Foreskin keratinocyte (primary cell): ENCODE measurements at places on chromosomes 3 and 15.

- no peak for DNase-seq
Observed at GRCh38 chr3:150936693-150937092, 31.5 kb upstream of the MINDY4B start.

- peak; percentile 72 for DNase-seq
Observed at GRCh38 chr15:67148196-67148701, 82.8 kb downstream of the SMAD3 start.

DNA sequence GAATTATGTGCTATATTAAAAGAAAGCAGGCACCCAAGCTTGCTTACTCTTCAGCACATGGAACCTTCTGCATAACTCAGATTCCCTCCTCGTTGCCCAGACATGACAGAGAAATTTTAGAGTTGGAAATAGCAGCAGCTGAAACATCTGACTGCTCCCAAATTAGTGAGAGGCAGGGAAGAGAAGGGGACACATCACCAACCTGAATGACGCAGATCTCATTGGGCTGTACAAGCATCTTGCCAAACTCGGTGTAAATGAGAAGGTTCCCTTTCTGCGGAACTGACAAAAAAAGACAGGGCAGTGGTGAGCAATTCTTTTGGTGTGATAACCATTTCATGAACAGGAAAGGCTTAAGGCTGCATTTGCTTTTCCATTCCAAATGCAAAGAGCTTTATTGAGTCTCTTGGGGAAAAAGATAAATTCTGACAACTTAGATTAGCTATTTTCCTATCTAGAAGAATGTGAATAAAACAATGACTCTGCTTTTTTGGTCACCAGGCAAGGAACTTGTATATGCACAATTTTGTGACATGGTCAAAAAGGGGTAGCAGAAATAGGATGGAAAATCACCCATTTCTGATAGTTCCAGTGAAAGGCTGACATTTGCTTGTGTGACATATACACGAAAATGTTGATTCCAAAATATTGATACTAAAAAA is 35.1 kb downstream of the HGD start:
- DNase-seq: no peak

DNA sequence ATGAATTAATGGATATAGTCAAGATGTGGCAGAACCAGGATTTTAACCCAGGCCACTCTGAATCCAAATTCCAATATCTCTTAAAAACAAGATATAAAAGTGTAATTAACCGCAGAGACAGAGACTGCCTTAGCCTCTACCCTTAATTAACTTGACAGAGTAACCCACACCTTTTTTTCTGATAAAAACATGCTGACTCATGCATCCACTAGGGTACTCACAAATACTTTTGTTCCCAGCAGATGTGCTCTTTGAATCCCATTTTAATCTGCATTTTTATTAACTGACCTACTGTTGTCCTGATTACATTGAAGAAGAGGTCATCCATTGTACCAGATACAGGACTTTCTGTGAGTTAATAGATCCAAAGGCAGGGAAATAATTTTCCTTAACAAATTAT is 278.3 kb downstream of the CHL1 start:
- DNase-seq: no peak

- DNase-seq: no peak
Observed at GRCh38 chr3:12187448-12188327, 29.0 kb upstream of the TIMP4 start.

DNA sequence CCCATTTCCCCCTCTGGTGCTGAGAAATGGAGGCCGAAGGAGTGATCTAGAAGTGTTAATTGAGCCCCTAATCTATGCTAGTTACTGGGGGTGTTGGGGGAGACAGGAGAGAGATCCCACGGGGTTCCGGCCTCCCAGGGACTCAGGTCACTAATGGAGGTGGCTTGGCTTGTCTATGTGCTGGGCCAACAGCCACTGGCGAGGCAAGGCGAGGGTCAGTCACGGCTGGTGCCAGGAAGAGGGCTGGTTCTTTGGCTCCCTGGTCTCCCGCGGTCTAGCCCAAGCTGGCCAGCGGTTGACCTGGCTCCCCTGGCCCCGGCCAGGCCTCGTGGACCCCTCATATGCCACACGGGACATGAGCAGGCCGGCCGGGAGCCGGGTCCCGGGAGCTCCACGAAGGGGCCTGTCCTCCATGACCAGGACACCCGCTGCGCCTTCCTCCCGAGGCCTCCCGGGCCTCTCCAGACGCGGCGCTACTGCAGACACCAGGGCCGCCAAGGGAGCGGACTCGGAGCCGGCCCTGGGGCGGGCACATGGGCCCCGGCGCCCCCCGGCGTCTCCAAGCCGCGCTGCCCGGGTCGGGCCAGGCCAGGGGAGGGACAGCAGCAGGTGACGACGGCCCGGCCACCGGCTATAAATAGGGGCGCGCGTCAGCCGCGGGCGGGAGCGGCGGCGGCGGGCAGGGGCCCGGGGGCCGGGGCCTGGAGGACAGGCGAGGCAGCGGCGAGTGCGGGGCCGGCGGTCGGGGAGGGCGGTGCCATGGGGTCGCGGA is at the start of gene ALPK3:
Gene ALPK3, plus strand, starts transcription at position 663 of the 772 bp plus-strand sequence. Its CDS starts 97 bp downstream, at position 760.
- DNase-seq: no peak

DNA sequence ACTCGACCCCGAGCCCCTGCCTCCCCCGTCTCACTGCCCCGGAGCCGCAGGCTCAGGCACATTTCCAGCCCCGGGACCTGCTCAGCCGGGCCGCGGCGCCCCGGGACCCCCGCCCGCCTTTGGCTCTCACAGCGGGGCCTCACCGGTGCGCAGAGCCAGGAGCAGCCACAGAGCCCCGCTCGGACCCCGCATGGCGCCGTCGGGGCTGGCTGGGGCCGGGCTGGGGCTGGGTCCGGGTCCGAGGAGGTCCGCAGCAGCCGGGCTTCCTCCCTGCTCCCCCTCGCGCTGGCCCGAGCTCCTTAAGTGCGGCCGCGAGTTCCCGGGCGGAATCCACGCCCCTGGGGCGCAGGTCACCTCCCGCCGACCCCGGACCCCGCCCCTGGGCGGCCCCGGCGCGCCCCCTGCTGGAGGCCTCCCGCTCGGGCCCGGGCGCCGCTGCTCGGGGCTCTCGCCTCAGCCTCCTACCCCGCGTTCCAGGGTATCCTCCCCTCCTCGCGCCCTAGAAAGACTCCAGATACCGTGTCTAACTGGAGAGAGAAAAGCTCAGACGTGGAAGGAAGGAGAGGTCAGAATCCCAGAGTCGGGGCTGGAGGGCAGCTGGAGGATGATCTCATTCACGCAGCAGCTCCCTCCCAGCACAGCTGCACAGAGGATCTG is at the start of gene MELTF:
Gene MELTF, minus strand, starts transcription at position 307 of the 657 bp plus-strand sequence. Its CDS starts 115 bp downstream, at position 192.
- peak; percentile 41 for DNase-seq

GRCh38 chr3:16318176-16318575 is 53.2 kb downstream of the OXNAD1 start:
- no peak for DNase-seq

DNA sequence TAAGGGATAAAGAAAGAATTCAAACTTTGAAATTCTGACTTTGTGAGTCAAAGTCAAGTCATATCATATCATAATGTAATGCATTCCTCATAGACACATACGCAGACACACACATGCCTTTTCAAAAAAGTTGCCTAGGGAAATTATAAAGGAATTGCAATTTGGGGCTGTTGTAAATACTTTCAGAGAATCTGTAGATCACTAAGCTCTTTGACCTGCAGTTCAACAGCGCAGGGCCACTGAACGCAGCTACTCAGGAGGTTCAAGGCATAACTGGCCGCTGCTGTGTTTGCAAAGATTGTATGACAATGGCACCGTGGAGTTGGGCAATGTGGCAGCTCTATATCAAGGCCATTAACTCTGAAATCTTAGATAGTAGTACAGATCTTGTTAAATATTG is 188.4 kb upstream of the THRB start:
- no peak for DNase-seq

DNA sequence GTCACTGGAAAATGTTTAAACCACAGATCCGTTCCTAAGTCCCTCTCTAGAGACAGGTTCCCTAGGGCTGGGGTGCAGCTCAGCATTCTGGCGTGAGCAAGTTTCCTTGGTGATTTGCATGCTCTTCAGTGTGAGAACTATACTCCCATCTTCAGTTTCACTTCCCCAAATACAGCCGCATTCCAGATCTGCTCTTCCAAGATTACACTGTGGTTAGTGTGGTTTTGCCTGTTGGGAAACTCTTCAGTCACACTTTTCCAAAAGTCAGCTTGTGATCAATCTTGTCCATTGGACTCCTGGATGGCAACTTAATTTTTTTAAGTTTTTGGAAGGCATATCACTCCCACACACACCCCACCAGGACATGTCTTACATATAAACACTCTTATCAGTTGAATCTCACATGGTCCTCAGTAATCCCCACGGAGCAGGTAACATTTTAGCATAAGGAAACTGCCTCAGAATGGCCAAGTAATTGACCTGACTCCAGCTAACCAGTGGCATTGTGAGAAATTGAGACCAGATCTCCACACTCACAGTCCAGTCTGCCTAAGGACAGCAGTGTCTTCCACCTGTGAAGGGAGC is 33.5 kb upstream of the PTPN23 start:
- no peak for DNase-seq

GRCh38 chr3:132242790-132243189 is 74.4 kb upstream of the ACP3 start:
- no peak for DNase-seq

- DNase-seq: peak; percentile 85
Observed at GRCh38 chr15:60390871-60391501, 6.8 kb downstream of the ANXA2 start.

DNA sequence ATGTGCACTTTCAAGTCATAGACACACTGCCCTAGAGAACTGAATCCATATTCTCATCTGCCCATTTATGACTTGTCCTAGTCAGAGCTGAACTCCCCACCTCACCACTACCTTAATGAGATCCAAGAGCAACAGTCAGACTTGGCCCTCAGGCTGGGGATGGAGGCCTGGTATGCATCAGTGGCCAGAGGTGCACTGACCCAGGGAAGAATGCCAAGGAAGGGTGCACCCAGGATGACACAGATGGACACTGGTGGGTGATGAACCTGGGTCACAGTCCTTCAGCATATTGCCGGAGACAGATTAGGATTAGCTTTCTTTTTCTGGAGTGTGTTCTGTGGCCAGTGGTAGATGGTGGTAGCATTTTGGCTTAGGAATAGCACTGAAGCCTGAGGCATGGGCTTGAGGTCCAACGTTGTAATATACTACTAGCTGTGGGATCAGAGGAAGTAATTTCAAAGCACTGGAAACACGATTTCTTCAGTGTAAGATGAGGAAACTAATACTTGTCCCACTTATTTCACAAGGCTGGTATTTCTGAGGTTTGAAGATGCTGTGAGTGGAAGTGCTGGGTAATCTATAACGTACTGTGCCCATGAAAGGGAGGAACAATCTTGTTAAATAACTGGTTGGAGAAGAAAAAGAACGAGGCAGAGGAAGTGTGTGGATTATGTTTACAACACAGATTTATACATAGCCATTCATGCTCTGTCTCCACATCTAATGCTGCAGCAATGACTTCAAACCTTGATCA is 265.0 kb downstream of the THRB start:
- DNase-seq: no peak

DNA sequence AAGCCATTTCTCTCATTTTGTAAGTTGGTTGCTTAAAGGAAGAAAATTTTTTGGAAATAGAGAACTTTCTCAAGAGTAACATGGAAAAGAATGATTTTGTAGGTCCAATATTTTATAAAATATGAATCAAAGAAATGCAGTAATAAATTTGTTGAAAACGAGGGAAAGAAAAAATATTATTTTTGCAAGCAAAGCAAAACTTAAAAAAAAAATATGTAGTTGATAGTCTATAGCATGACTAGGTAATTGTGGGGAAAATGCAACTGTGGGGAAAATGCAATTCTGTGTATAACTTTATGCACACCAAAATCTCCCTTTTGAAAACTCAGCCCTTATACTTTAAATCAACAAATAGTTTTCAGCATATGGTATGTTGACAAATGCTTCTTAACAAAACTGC is 604.0 kb upstream of the AGTR1 start:
- DNase-seq: no peak

DNA sequence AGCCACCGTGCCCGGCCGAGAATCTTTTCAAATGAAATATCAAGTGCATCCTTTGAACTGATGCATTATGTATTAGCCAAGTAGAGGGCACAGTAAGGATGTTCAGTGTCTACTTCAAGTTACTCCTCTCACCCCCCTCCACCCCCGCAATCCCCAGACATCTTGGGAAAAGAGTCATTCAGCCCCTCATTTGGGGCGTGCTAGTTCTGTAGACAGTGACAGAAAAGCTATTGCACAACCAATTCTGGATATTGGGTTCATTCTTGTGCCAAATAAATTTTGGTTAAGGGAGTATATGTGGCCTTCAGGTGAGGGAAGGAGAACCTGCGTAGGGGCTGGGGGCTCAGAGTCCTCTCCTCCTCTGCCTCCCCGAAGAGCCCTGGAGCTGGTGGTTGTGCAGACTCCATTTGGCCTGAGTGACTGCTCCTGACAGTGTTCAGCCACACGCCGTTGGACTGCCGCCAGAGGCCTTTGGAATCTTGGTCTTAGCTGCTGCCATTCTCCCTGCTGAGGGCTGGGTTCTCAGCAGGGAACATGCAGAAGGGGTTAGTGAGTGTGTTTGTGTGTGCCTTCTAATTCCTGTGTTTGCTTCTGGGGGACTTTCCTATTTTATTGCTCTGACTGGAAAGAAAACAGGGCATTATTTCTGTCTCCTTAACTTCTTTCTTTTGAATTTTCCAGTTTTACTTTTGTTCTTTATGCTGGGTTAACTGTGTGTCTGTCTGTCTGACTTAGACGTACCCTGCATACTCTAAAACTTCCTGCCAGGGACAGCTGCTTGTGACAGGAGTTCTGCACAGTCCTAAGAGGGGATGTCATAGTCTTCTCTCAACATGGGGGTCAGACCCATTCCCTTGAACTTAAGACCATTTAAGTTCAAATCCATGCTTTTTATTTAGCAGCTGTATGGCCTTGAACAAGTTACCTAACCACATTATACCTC is 21.0 kb downstream of the RARB start:
- no peak for DNase-seq

GRCh38 chr3:25775936-25776335 is 7.3 kb downstream of the NGLY1 start:
- DNase-seq: no peak

DNA sequence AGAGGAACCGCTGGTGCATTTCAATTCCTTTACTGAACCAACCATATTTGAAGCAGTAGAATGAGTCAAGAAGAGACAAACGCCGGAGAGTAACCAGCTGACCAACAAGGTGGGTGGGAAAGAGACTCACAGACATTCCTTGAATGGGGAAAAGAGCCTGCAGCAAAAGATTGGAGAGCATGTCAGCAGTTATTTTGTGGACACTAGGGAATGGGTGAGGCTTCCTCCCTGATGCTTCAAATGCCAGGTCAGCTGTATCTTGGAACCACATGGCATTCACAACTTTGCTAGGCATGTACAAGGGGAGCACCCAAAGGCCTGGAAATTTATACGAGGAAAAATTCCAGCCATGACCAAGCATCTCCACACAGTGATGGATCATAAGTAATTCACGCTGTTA is 29.9 kb upstream of the ZKSCAN7 start:
- no peak for DNase-seq
